ENCODE measurements at places on chromosomes 6 and 20.

GRCh38 chr6:50850223-50851048 lies 31.8 kb downstream of the TFAP2B start:
- DNase-seq = no peak

GRCh38 chr6:149458196-149458595 lies 26.6 kb downstream of the ZC3H12D start:
- no peak for DNase-seq

DNA sequence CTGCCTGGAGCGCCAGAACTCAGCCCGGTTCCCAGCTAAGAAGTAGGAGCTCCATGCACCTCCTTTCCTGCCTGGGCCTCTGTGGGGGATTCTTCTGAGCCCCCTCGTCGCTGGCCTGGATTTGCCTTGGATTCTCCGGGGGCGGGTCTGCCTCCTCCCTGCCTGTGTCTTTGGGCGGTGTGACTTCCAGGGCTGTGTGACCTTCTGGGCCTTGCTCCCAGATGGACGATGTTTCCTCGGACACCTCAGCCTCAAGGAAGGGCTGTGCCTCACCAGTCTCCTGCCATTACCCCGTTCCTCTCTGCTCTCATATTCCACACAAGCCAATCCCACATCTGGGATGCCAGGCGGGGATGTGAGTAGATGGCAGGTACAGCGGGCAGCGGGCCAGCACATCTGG lies 76.8 kb downstream of the ERMARD start:
- no peak for DNase-seq

DNA sequence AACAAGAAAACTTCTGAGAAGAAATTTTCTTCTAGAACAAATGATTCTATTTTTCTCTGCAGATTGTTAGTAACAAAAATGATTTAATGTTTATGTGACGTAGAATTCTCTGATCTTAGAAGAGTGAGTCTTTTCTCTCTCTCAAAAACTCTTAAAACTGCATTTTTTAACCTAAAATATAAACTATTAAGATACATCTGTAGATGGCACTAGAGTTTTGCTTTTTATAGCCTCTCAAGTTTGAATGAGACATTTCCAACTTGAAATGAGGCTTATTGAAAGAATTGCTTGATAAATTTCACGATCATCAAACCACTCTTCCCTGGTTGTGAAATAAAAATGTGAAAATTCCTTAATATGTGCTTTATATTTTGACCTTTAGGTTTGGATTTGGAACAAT lies 53.8 kb downstream of the PHF3 start:
- DNase-seq = no peak

- DNase-seq = no peak
These were observed 286.5 kb upstream of the PRND start for GRCh38 chr20:4435225-4435624.

DNA sequence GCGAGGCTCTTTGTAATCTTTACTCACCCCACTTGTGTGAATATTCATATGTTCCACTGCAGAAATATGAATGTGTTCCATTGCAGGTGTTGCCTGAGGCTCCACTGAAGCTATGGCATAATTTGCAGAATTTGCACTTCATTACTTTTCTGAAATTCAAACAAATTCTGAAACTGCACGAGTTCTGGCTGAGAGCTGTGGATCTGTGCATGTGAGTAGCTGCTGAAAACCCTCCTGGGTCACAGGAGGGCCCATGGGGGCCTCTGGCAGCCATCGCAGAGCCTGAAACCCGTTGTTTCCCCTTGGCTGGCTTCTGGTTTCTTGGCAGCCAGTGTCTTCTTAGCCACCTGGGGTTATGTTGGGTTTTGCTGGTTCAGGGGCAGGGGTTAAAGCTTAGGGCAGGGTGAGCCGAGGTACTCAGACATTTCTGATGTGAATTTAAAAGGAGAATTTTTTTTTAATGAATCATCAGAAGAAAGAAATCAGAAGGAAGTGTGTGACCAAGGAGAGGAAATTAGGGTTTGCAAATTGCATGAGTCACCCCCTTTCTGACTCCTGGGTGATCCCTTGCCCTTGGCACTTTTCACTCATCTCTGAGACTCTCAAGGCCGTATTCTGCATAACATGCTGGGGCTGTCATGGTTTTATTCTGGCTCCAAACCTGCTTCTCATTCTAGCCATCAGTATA lies 40.6 kb downstream of the TOX2 start:
- no peak for DNase-seq

DNA sequence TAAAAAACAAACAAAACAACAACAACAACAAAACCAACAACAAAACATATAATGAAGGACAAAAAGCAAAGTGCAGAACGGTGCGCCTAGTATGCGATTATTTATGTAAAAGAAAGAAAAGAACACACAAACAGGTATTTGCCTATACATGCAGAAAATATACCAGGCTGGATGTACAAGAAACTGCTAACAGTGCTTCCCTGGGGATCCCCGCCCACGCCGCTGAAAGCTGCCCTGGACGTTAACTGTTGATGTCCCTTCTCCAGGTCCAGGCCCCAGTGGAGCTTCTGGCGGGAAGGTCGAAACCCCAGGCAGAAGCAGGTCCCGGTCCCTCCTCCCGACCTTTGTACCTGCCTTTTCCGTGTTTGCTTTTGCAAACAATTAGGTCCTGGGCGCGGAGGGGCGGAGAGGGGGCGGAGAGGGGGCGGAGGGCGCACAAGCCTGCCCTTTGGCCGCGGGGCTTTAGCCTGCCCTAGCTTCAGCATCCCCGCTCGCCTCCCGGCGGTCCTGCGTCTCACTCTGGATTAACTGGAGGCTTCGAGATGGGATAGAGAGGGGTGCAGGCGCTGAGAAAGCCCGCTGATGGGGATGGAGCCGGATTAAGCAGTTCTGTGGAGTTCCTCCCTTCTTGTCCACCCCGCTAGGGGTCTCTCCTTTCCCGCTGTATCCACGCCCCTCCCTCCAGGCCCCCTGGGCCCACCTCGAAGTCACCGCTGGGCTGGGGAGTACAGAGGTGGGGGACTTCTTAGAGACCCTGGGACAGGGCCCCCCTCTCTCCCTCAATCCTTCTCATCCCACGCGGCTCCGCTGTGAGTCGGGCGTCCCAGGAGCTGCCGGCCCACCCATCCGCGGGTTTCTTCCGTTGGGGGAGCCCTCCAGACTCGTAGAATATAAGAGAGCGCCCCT lies 8.2 kb upstream of the AHCY start:
- DNase-seq = no peak

DNA sequence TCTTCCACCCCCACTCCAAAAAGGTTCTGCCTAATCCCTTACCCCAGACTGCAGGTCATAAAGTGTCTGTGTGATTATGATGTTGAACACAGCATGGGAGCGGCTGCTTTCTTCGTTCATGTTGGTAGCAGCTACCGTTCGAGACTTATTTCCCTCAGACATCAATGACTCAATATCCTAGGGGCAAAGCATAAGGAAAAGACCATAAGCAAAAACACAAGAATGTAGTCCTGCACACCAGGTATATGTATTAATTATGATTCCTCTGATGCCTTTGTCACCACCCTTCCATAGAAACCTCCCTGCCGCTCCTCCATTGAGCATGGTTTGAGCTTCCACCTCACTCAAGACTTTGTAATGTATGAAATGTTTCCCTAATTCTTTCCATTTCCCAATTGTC lies 137.2 kb downstream of the KIF13A start:
- DNase-seq = no peak

GRCh38 chr6:17610835-17611234 lies 10.7 kb downstream of the FAM8A1 start:
- DNase-seq = no peak

GRCh38 chr6:105522626-105523322 lies 119.9 kb upstream of the PREP start:
- DNase-seq = no peak

- DNase-seq = no peak
These were observed 304.4 kb upstream of the PLCB4 start for GRCh38 chr20:8764344-8764962.

DNA sequence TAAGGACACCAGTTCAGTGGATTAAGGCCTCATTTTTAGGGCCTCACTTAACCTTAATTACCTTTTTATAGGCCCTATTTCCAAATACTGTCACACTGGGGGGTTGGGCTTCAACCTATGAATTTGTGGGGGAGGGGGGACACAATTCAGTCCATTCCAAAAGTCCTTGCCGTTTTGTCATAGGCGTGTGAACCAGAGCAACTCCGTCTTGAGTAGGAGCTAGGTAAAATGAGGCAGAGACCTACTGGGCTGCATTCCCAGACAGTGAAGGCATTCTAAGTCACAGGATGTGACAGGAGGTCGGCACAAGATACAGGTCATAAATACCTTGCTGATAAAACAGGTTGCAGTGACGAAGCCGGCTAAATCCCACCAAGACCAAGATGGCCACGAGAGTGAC lies 113.5 kb upstream of the SNX9 start:
- no peak for DNase-seq

DNA sequence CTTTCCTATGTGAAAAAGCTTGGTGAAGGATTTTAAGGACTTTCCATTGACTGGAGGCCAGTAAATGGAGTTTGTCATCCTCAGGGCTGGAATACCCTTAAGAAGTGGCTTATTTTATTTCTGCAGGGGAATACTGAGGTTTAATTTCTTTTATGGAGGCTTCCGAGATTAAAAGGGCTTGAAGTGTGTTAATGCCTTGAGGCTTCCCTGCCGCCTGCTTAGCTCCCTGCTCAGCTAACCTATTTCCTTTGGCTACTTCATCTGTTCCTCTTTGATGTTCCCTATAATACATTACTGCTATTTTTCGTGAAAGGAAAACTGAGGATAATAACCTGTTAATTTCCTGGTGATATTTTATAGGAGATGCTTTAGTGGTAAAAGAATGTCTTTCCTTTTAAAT lies 44.2 kb downstream of the HLA-DPB1 start:
- DNase-seq = no peak

DNA sequence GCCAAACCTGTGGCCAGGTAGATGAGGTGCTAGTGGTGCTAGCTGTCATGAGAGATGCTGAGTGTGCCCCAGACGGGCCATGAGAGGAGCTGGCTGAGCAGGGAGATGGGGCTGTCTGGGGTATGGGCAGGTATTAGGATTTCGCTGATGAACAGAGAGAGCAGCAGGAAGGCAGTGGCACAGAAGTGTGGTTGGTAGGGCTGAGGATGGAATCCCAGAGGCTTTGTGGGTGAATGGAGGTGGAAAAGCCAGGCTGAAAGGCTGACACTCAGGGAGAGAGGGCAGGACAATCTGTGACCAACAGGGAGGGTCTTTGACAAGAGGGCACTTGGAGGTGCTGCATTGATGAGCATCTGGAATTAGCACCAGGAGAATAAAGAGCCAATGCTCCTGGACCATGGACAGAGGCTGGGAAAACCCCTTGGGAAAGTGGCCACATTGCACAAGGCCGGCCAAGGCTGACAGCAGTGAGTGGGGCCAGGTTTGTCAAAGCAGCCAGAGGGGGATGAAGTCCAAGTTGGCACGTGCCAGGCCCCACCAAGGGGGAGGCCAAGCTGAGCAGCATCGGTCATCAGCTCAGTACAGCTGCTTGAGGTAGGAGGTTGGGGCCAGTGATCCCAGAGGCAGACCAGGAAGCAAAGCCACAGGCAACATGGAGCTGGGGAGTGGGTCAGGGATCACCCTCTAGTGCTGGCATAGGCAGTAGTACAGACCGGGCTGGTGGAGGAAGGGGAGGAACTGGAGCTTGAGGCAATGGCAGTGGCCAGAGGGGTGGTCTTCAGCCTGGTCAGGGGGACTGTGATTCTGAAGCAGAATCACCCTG lies 19.7 kb upstream of the SGK2 start:
- no peak for DNase-seq

- no peak for DNase-seq
These were observed 104.9 kb downstream of the GJA10 start for GRCh38 chr6:89999154-89999553.
